Stimulated activated naive B cell treated with anti-CD40 and anti-IgM and Interleukin-4, amounts not matched to agents 10 μg/mL and 1 μg/mL and 100 μg/mL, for 72 hours (primary cell): ENCODE measurements at places on chromosomes 1 and 21.

GRCh38 chr1:8314346-8315280 lies 3.3 kb upstream of the SLC45A1 start:
- peaks cover 8% of the 10 kb centered on the region for H3K4me1 ChIP-seq
- no peak for DNase-seq
- no peak overlapping the region for H3K4me3 ChIP-seq
- H3K27ac ChIP-seq, result no peak overlapping the region
- H3K36me3 ChIP-seq, result no peaks in the 10 kb centered on the region

DNA sequence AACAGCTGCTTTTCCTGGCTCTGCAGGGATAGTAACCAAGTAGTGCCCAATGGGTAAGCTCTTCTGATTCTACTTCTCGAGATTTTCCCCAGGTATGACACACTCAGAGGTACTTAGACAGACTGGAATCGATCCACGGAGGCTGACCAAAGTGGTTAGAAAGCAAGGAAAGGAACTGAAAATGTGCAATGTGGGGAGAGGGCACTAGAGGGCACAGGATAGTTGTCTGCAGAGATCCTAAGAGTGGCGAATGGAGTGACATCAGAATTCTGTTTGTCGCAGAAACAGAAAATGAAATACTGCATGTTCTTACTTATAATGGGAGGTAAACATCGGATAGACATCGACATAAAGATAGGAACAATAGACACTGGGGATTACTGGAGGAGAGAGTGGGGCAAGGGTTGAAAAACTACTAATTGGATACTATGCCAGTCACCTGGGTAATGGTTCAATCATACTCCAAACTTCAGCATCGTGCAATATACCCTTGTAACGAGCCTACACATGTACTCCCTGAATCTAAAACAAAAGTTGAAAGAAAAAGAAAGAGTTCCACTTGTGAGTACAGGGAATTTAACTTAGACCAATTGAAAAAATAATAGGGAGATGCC lies 23.3 kb downstream of the CYP2J2 start:
- no peak overlapping the region for H3K4me3 ChIP-seq
- no peak overlapping the region for H3K27ac ChIP-seq
- no peak for DNase-seq
- peaks cover 5% of the 10 kb centered on the region for H3K4me1 ChIP-seq
- peaks cover 7% of the 10 kb centered on the region for H3K27me3 ChIP-seq
- no peaks in the 10 kb centered on the region for H3K36me3 ChIP-seq

DNA sequence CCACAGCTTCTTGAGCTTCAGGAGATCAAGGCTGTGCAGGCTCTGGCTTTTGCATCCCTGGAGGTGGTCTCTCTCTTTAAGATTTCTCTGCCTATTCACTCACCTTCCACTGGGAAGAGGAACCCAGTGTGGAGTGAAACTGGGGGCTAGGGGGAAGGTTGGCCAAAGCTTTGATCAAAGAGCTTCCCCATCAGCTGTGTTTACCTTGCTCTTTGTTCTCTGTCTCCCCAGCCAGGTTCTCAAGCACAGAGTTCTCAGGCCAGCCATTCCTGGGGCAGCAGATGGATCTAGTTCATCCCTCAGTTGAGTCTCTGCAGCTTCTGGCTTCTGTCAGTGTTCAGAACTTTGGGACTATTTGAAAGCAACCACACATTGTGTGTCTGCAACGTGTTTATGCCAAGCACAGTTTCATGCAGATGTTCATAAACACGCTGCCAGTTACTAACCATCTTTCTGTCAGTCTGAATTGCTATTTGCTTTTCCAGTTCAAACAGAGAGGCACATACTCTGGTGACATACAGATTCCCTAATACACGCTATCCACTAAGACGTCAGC lies 17.2 kb upstream of the MRPS14 start:
- no peak for DNase-seq
- H3K4me1 ChIP-seq, result no peaks in the 10 kb centered on the region
- no peak overlapping the region for H3K27ac ChIP-seq
- H3K4me3 ChIP-seq, result no peak overlapping the region
- peaks cover 12% of the 10 kb centered on the region for H3K27me3 ChIP-seq

DNA sequence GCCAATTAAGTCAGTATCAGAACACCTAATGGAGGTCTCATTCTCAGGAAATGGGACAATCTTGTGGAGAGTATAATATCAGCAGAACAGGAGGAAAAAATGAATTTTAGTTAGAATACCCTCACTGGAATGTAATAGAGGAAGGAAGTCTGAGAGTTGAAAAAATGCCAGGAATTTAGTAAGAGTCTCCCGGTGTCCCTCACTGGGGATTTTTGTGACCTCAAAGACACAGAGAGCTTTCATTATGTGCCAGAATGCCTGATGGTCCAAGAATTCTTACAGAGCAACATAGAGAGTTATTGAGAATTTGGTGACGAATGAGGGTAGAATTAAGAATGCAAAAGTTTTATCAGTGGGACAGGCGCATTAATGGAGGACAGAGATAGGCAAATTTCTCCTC lies 443.5 kb upstream of the B3GALT2 start:
- no peaks in the 10 kb centered on the region for H3K36me3 ChIP-seq
- H3K4me3 ChIP-seq, result no peak overlapping the region
- H3K27ac ChIP-seq, result no peak overlapping the region

- H3K27ac ChIP-seq, result no peak overlapping the region
- H3K4me3 ChIP-seq, result no peak overlapping the region
- no peaks in the 10 kb centered on the region for H3K27me3 ChIP-seq
- H3K4me1 ChIP-seq, result peaks cover 4% of the 10 kb centered on the region
Observed at GRCh38 chr1:198986036-198986435, 347.2 kb downstream of the PTPRC start.

DNA sequence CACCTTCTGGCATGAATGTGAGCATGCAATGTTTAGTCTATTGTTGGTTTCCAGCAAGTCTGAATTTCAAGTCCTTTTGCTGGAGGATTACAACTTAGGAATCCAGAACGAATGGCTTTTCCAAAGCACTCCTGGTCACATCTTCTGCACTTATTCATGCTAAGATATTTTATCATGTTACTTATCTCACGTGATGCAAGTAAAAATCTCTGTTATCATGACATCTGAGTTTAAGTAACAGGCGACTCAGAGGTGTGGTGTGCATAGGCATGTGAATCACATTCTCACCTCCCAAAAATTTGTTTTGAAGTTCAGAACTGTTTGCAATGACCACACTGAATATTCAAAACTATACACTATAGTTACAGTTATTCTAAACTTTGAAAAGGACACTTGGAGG lies 204.8 kb upstream of the FGGY start:
- no peak overlapping the region for H3K4me3 ChIP-seq
- no peak overlapping the region for H3K27ac ChIP-seq
- H3K36me3 ChIP-seq, result peaks cover 10% of the 10 kb centered on the region
- DNase-seq, result no peak

DNA sequence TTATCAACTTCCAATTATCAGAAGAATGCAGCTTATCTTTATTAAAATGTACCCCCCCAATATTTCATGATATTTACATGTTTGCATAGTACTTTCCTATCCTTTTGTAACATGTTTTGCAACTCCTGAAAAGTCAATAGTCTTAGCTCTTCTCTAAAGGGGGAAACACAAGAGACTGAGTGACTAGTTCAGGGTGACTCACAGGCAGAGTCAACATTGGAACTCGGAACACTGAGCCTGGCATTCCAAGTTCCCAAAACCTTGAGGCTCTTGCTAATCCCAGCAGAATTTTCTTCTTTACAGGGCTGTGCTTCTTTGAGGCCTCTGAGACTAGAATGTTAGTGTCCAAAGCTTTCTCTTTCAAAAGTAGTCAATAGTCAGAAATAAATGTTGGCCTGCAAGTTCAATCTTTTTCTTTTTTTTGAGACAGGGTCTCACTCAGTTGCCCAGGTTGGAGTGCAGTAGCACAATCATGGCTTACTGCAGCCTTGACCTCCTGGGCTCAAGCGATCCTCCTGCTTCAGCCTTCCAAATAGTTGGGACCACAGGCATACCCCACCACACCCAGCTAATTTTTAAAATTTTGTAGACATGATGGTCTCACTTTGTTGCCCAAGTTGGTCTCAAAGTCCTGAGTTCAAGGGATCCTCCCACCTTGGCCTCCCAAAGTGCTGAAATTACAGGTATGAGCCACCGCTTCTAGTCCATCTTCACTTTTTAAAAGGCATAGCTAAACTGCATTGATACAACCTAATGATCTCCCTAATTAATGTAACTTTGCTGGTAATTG lies 37.5 kb downstream of the ZNF281 start:
- H3K4me1 ChIP-seq, result peaks cover 12% of the 10 kb centered on the region
- no peaks in the 10 kb centered on the region for H3K27me3 ChIP-seq
- DNase-seq, result no peak
- peaks cover 27% of the 10 kb centered on the region for H3K36me3 ChIP-seq
- H3K27ac ChIP-seq, result no peak overlapping the region

GRCh38 chr1:203354246-203354645 lies 3.3 kb upstream of the FMOD start:
- no peak for DNase-seq
- H3K27me3 ChIP-seq, result peaks cover 31% of the 10 kb centered on the region
- no peak overlapping the region for H3K27ac ChIP-seq

GRCh38 chr1:26541431-26541815 lies 11.9 kb downstream of the RPS6KA1 start:
- peak overlapping the region; percentile 87 for H3K4me3 ChIP-seq
- no peak for DNase-seq
- peaks cover 63% of the 10 kb centered on the region for H3K4me1 ChIP-seq
- no peaks in the 10 kb centered on the region for H3K27me3 ChIP-seq
- H3K27ac ChIP-seq, result peak overlapping the region; percentile 99
- H3K36me3 ChIP-seq, result peaks cover 2% of the 10 kb centered on the region
